ENCODE measurements at places on chromosomes 4 and X. TPM values are rescaled to one million over a fixed set of nuclear protein-coding genes. Genes with fewer than 3 reads are reported as not detected.

The FRG2 gene
- not detected for total RNA-seq

The PPP1R3F gene
- 3.1 TPM for total RNA-seq

The TMPRSS11D gene
- total RNA-seq: not detected

The IQCM gene
- not detected for total RNA-seq

The PPP1R2C gene
- total RNA-seq: not detected

The ATP11C gene
- total RNA-seq: 11.2 TPM

The NKX3-2 gene
- total RNA-seq: 0.17 TPM

The SYN1 gene
- 0.29 TPM for total RNA-seq

The RHOH gene
- 0.26 TPM for total RNA-seq

The PHOX2B gene
- total RNA-seq: not detected
